Hepatic stellate cell (primary cell): ENCODE measurements at places on chromosomes 3 and 15.

DNA sequence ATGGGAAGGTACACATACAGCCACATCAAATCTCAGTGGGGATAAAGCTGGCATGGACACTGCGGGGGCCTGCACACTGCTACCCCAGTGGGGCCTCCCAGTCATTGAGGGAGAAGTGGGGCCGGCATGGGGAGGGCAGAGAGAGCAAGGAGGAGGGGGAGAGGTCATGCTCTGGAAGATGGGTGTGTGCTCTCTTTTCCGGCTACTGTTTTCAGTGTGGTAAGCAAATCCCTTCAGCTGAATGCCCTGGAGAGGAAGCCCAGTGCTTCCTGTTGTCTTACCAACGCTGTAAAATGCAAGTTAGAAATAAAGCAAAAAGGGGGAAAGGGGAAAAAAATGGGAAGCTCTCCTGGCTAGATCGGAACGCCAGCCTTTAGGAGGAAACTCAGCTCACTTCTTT is 30.8 kb downstream of the NRROS start:
- DNase-seq: no peak

GRCh38 chr3:9698293-9698692 is 5.3 kb upstream of the CPNE9 start:
- DNase-seq: no peak

DNA sequence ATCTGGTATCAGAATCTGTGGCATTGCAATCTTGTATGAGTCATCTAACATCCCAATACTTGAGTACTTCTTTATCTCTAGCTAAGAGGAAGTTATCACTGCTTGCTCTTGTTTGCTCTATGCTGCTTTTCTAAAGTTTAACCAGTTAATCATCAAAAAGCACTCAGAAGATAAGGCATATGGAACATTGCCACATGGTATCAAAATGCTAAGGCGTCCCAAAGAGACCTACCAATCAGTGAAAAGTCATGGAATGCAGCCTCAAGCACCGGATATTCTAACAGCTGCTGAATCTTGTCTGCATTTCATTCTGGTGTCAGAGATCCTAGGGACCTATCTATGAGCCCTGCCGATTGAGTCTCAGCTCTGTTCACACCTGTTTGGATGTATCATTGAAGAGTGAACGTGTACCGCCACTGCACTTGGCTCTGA is 192.8 kb downstream of the ARPP21 start:
- no peak for DNase-seq

- DNase-seq: no peak
Observed at GRCh38 chr15:67025719-67026609, 39.4 kb upstream of the SMAD3 start.

GRCh38 chr3:373193-373779 is 176.7 kb downstream of the CHL1 start:
- DNase-seq: no peak

DNA sequence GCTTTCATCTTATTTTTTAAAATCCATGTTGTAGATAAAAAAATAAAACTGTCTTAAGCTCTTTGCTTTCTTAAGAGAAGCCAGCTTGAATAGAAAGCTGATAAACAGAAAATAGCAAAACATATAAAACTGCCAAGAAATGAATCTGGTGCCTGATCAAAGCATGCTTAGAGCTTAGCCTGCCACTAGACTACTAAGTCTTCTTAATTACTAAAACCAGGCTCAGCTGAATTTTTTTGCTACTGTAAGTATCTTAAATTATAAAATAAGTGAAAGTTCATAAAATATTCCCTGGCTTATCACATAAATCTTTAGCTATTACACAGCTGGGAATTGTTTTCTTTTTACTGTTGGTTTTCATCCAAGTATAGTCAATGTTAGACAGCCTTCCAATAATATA is 803.9 kb downstream of the DIPK2A start:
- no peak for DNase-seq

- no peak for DNase-seq
Observed at GRCh38 chr15:70132139-70132538, 34.4 kb upstream of the TLE3 start.

DNA sequence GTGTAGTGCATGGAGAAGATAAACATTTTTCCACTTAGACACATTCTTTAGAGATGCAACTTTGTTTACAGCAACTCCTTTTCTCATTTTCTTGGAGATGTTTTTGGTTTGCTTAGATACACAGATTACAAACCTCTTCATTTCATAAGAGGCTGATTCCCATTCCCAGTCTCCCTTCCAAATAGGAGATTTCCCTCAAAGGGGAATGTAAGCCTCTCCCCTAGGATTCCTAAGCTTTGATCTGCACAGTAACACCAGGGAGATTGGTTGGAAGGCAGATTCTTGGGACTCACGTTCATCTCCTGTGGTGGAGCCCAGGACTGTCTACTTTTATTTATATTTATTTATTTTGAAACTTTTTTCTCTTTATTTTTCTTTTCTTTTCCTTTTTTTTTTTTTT is 63.2 kb downstream of the MCTP2 start:
- no peak for DNase-seq

DNA sequence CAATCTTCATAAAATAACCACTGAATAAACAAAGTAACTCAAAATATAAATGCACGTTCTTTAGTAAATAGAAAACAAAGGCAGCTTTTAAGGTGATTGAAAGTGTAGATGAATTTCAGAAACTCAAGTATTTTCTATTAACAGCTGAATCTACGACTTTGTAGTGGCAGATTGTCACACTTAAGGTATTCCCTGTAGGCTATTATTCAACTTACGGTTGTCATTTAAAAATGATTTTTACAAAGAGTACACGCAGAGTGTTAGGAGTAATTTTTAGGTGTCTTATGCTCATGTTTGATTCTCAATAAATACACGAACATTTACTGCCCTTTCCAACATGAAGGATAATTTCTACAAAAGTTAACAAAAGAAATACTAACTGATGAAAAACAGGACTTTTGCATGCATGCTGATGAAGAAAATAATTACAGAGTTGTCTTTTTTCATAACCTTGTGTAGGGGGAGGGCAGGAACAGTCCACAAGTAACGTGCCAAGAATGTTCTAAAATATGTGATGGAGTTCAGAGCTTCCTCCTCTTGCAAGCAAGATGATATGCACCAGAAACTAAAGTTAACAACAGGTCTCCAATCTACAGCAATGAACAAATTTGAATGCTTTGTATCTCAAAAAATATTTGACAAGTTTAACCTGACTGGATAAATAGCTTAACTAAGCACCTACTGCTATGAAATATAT is 16.7 kb downstream of the DCBLD2 start:
- DNase-seq: no peak

- no peak for DNase-seq
Observed at GRCh38 chr15:34065941-34066340, 26.9 kb upstream of the AVEN start.

- no peak for DNase-seq
Observed at GRCh38 chr3:123768480-123769355, 115.4 kb downstream of the MYLK start.

DNA sequence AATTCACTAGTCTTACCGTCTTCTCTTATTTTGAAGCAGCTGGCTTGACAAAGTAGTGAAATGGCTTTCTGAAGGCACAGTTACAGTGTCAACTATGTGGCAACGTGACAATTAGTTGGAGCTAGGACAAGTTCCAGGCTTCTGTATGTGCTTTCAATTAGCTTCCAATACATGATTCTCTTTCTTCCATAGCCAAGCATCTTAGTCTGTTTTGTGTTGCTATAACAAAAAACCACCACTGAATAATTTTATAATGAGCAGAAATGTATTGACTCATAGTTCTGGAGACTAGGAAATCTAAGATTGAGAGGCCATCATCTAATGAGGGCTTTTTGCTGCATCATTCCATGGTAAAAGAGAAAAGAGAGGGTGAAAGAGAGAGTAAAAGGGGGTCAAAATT is 365.1 kb upstream of the PLSCR5 start:
- DNase-seq: no peak

DNA sequence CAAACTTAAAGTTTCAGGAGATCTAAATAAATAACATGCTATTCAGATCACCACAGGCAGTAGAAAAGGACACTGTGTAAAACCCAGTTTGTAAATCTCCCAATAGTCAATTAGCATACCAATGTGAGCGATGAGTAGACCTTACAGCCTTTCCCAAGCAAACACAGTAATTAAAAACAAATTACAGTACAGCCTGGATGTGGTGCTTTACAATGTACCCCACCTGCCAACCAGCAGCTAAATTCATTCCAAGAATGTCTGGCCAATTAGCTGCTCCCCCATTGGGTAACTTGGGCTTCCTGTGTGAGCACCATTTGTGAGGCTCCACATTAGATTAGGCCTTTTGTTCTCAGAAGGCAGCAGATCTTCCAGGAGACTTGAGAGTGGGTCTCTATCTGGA is 635.0 kb downstream of the TBL1XR1 start:
- DNase-seq: no peak

DNA sequence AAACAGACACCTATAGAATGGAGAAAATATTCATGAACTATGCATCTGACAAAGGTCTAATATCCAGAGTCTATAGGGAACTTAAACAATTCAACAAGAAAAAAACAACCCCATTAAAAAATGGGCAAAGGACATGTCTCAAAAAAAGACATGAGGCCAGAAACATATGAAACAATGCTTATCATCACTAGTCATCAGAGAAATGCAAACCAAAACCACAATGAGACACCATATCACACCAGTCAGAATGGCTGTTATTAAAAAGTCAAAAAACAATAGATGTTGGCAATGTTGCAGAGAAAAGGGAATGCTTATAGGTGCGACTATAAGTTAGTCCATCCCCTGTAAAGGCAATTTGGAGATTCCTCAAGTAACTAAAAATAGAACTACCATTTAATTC is 11.4 kb upstream of the HDGFL3 start:
- no peak for DNase-seq

- no peak for DNase-seq
Observed at GRCh38 chr3:73294537-73294936, 233.1 kb downstream of the EBLN2 start.
